ENCODE measurements at places on chromosomes 3 and 15. TPM values are rescaled to one million over a fixed set of nuclear protein-coding genes. Genes with fewer than 3 reads are reported as not detected.

Gene SPTSSB
- 0.42 TPM for polyA plus RNA-seq

Gene VILL
- 9.5 TPM for polyA plus RNA-seq

Gene RLBP1
- 1.1 TPM for polyA plus RNA-seq

Gene PRSS50
- polyA plus RNA-seq: 0.92 TPM

Gene MYD88
- polyA plus RNA-seq: 30.1 TPM

Gene CLDN11
- polyA plus RNA-seq: 378 TPM

Gene DET1
- 4.4 TPM for polyA plus RNA-seq

Gene CASR
- polyA plus RNA-seq: 0.30 TPM

Gene SEMA3B
- 30.2 TPM for polyA plus RNA-seq

Gene LOXL1
- polyA plus RNA-seq: 56.8 TPM

Gene DZIP1L
- polyA plus RNA-seq: 6.6 TPM

Gene PAK6
- 47.4 TPM for polyA plus RNA-seq

Gene SV2B
- 1.7 TPM for polyA plus RNA-seq

Gene SLC6A11
- 2.0 TPM for polyA plus RNA-seq

Gene ATP2B2
- polyA plus RNA-seq: 1.1 TPM

Gene ENTPD3
- polyA plus RNA-seq: 0.57 TPM

Gene SUSD5
- 4.9 TPM for polyA plus RNA-seq

Gene MINAR1
- 0.82 TPM for polyA plus RNA-seq

Gene GRM2
- 10.7 TPM for polyA plus RNA-seq

Gene TNFSF10
- 10.0 TPM for polyA plus RNA-seq

Gene TTLL13
- 30.3 TPM for polyA plus RNA-seq

Data from testis (tissue), 5 donors.